Naive B cell (primary cell): ENCODE measurements at places on chromosomes 3 and 15. TPM values are rescaled to one million over a fixed set of nuclear protein-coding genes. Genes with fewer than 3 reads are reported as not detected.
A peak's percentile ranks its signal among the peaks of the same experiment; 100 is the strongest.

SAXO2 gene
- 7.5 TPM for polyA plus RNA-seq

PLAAT1 gene
- 0.28 TPM for polyA plus RNA-seq

C2CD4B gene
- not detected for polyA plus RNA-seq

KLHL40 gene
- polyA plus RNA-seq = not detected

GUCA1C gene
- polyA plus RNA-seq = not detected

CCDC191 gene
- 16.8 TPM for polyA plus RNA-seq

PTPRG gene
- polyA plus RNA-seq = not detected

UBAP1L gene
- polyA plus RNA-seq = 0.36 TPM

APEH gene
- polyA plus RNA-seq = 80.6 TPM

CCR2 gene
- polyA plus RNA-seq = 1.2 TPM

- no peak for DNase-seq
Measured at GRCh38 chr15:40456299-40456712, 14.5 kb upstream of the CHST14 start.

DNA sequence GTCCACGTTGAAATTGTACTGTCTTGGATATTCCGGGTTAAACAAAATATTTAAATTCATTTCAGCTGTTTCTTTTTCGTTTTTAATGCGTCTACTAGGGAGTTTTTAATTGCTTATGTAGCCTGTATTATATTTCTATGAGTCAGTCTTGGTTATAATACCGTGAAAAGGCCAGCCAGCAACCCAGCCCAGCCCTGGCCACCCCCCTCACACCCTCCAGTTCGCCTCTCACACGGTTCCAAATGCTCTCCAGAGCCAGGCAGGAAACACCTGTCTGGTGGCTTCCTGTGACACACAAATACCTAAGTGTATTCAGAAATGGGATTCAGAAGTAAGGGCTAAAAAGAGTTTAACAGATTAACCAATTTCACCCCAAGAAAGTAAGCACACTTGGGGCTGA is 4.4 kb downstream of the SH3BP5 start:
- DNase-seq = peak; percentile 36

GRCh38 chr3:151707216-151707615 is 26.5 kb upstream of the AADACL2 start:
- DNase-seq = no peak

DNA sequence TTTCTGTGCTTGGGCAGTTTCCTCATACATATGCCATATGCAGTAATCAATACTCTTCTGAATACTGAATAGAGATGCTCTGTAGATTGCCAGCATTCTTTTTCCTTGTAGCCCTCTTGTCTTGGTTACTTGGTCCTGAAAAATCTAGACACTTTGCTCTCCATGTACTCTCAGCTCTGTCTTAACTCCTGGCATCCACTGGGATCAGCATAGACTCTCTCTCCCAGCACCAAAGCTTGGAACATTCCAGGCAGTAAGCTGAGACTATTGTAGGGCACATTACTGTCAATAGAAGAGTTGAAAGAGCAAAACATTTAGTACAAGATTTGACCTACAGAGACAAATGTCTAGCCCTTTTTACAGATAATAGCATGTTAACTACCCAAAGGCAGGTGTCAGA is 1100.3 kb downstream of the TBL1XR1 start:
- DNase-seq = no peak

DNA sequence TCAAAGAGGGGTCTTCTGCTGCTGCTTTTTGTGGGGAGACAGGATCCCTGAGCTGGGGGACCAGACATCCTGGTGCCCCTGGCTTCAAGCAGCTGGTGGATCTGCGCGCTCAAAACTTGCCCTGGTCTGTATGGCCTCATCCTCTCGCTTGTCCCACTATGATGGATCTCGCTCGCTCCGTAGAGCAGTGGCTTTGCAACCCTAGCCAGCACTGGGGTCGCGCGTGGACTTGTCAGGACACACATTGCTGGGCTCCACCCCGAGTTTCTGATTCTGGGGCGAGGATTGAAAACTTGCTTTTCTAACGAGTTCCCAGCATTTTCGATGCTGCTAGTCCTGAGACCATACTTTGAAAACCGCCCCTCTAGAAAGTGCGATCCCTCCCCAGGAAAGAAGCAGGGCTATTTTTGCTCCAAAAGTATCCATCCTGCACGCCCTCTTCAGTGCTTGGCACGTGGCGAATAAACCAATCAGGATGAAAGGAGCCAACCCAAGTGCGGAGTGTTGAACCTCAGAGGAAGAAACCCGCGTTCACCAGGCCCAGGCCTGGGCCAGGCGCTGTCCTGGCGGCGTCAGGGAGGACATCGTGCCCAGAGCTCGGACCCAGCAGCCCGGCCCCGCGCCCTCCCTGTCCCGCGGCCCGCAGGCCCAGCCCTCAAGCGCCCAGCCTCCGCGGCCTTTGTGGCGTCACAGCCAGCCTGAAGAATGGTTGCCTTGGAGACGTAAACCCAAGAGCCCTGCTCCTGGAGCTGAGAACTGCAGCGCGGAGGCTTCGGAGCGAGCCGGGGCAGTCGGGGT is at the start of gene CFAP100:
Gene CFAP100, plus strand, starts transcription at position 731 of the 798 bp plus-strand sequence. CDS start 1,092 bp downstream, outside the sequence.
- no peak for DNase-seq

DNA sequence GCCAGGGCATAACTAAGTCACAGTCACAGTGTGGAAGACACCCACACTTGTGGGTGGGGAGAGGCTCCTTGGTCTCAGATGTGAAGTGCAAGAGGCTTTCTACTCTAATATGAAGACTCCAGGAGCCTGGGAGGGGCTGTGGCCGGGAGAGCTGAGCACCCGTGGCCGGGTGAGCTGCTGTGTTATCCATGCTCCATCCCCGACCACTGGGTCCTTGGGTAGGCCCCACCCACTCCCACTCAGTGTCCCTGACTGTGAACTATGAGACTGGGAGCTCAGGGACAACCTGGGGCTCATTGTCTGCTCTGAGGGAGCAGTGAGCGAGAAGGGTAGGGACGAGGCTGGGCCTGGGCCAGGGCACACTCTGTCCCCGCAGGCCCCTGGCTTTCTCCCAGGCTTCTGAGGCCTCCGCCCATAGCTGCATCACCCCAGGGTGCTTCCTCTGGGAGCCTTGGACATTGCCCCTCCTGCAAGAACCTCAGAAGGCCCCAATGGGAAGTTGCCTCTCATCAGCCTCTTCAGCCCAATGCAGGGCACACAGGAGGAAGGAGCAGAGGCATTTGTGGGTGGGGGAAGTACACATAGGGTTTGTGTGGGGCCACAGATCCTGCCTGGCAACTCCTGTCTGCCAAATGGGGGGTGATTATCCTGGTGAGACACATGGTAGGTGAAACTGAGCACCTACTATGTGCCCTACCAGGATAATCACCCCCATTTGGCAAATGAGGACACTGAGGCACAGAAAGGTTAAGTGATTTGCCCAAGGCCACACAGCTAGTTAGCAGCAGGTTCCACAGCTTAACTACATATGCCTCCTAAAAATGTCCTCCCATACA is 2.4 kb downstream of the ANPEP start:
- DNase-seq = no peak

DNA sequence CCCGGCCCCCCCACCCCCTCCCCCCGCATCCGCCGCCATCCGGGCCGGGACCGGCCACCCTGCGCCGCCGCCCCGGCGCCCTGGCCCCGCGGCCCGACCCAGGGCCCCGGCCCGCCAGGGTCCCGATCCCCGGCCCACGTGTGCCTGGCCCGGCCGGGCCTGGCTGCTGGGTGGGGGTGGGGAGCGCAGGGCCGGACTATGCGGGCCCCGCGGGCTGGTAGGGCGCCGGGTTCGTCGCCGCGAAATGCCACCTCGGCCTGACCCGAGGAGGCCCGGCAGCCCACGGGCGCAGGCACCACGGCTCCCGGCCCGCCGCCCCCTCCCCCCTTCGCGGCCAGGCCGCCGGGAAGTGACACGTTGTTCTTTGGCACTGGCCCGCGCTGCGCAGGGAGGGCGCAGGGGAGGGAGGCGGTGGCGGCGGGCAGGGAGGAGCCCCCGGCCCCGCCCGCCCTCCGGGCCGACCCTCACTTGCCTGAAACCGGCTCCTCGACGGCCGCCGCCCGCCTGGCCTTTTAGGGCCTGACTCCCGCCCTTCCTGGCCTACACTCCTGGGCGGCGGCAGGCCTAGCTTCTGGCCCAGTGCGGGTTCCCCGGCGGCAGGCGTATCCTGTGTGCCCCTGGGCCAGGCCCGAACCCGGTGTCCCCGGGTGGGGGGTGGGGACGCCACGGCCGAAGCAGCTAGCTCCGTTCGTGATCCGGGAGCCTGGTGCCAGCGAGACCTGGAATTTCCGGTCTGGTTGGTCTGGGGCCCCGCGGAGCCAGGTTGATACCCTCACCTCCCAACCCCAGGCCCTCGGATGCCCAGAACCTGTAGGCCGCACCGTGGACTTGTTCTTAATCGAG is 515 bp downstream of the EIF4G1 start:
- DNase-seq = peak; percentile 63

DNA sequence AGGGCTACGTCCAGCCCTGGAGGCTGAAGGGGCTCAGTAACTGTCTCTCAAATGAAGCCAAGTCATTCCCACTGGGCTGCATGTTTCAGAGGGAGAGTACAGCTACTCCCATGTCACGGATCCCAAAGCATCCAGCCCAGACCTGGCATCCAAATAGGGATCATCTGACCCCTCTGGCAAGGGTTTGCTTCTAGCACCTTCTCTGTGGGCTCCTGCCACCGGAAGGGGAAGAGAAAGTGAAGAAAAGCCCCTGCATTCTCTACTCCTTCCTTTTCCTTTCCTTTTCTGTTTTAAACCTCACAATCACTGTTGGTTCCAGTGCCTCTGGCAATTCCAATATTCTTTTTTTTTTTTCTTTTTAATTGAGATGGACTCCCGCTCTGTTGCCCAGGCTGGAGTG is 64.5 kb upstream of the CTSH start:
- peak; percentile 18 for DNase-seq

GRCh38 chr3:127156338-127157050 is 36.4 kb upstream of the PRR23E start:
- no peak for DNase-seq

DNA sequence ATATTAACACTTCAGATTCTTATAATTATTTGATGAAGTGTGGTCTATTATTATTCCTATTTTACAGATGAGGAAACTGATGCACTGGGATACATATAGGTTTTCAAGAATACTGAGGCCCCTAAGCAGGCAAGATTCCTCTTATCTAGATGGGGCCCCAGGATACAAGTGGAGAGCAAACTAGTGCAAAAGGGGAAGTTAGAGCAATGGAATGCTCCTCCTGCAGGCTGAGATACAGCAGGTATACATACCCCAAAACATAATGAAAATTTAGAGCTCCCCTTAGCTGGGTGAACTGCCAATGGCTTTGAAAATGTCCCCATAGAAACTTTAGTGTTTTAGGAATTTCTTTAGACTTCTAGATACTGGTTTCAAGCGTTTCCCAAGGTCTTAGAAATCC is 247.1 kb downstream of the CHST2 start:
- DNase-seq = no peak

DNA sequence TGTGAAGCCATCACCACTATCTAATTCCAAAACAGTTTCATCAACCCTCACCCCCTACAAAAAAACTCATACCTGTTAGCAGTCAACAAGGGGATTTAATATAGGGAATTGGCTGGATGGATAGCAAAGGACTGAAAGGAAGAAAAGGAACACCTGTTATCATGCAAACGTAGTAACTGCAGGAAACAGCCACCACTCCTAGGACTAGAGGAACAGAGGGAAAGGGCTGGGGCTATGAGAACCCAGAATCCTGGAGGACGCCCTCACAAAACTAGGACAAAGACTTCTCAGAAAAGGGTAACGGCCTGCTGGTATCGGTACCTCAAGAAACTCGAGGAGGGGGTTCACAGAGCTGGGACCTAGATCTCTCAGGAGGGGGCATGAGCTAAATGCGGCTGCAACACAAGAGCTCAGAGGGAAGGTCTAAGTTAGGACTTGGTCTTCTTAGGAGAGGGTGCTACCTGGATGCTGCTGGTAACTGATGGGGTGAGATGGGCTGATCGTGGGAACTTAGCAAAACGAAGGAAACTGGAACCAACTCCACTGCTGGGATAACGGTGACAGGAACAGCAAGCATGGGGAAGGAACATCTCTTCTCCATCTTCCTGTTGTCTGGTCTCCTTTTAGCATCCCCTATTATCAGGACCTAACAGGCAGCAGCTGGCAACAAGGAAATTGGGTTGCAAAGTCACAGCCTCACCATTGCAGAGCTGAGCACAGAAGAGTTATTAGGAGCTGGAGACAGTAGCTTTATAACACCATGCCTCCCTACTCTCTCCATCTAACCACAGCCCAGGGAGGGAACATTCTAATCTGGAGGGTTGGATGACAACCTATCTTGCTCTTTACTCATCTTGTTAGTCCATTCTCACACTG is 147.7 kb downstream of the UACA start:
- DNase-seq = no peak

GRCh38 chr15:51692154-51692553 is 10.9 kb downstream of the SCG3 start:
- DNase-seq = no peak

DNA sequence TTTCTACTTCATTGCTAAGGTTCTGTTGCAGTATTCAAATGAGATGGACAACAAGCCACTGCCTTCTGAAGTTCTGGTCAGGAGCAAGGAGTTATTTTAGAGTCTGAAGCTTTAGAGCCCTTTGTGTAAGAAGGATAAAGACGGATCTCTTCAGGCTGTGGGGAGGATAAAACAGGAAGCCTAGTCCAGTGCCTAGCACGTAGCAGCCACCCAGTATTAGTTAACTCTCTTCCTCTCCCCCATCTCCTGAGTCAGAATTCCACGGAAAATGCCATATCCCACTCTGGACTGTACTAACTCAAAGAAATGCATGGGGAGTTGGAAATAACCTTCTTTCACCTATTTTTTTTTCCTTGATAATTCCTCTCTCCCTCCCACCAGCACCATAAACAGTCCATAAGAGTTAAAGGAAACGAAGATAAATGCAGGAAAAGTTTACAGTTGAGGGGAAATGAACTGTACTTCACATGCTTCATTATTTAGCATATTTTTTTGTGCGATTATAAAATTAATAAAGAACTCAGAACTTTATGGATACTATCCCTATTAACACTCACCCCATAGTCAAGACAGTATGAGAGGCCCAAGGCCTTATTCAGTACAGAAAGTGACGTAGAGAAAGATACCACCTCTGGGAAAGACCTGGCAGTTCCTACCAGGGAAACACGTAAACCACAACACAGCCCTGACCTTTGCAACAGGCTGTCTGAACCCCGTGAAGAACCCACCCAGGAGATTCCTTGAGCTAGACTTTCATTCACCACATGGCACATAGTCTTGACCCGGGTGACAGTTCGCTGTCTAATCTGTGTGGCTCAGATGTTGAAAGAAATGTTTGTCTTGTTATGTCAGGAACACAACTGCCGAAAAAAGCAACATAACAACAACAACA is 9.2 kb downstream of the IGF2BP2 start:
- DNase-seq = no peak
